ENCODE measurements at places on chromosomes 13 and 19.

DNA sequence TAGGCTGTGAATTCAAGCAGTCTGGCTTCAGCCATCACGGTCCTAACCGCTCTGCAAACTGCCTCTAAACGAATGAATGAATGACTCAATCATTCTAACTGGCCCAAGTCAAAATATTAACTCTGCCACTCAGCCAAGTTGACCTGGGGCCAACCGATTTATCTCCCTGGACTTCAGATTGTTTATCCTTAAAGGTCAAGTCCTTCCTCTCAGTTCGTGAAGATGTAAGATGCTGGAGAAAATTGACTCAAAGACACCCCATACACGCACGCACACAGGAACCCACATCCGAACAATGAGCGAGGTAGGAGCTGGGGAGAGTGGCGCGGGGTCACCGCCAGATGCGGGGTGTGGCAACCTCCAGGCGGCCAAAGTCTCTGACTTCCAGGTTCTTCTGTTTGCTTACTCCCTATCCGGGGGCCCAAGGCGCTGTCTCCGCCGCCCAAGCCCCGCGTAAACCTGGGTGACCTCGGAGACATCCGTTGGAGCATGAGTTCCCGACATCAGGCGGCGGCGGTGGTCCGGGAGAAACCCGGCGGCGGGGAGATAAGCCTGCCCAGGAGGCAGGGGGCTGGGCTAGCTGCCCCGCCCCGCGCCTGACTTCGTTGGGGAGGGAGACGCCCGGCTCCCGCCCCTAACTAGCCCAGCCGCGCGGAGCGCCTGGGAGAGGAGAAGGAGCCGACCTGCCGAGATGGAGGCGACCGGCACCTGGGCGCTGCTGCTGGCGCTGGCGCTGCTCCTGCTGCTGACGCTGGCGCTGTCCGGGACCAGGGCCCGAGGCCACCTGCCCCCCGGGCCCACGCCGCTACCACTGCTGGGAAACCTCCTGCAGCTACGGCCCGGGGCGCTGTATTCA is at the start of gene CYP2S1:
Gene CYP2S1 (plus strand): TSS at position 646 of the 856 bp plus-strand sequence. CDS start 46 bp downstream, at position 692.
- no peak for DNase-seq

DNA sequence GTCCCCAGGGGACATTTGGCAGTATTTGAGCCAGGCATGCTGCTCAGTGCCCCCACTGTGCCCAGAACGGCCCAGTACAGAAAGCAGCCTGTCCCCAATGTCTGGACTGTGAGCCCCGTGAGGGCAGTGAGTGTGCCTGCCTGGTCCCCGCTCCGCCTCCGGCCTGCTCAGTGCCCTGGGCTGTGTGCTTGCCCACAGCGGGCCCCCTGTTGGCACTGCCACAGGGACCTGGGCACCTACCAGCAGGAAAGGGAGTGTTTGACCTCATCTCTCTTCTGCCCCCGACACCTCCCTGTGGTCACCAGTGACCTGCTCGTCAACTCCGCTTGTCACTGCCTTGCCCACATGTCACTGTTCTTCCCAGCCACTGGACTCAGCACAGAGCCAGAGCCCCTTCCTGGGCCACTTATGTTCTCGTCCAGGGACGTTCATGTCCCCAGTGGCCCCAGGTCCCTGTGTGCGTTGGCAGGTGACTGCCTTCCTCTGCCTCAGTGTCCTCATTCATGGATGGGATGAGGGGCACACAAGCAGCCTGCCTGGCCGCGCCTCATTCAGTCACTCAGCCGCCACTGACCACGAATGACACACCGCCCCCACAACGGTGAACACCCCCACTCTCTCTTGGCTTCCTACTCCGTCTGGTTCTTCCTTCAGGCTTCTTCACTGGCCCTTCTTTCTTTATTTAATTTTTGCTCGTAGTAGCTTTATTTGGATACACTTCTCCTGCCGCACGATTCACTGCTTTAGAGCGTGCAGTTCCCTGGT is 2.8 kb downstream of the FZR1 start:
- no peak for DNase-seq

GRCh38 chr19:4606921-4607678 is 32.2 kb upstream of the TNFAIP8L1 start:
- no peak for DNase-seq

DNA sequence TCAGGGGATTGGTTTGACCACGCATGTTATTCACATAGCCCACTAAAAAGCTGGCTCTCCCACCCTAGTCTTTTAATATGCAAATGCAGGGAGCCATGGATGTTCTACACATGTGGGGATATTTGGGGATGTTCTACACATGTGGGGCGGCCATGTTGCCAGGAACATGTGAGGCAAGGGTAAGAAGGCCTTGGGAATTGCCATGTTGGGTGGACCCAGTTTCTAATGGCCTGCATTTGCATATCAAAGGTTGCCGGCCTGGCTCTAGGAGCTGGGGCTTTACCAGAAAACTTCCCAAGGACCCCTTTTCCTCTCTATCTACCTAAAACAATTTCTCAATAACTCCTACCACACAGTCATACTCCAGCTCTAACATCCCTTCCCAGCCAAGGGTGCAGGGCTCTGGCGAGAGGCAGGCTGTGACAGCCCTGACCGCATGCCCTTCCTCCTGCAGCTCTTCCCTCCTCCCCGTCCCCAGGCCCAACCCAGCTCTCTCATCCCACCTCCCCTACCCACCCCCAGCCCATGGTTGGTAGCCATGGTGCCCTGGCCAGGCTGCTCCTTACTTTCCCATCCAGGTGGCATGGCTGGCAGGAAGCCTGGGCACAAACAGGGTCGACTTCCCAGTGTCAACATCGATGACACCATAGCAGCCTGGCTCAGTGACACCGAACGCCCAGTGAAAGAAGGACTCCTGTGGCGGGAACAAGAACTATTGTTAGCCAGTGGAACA is 11.0 kb downstream of the PEPD start:
- DNase-seq = no peak

GRCh38 chr19:47280183-47280797 is 5.6 kb downstream of the INAFM1 start:
- DNase-seq = no peak

- peak; percentile 4 for DNase-seq
These were observed 32.2 kb downstream of the GP6 start for GRCh38 chr19:55005684-55006488.

GRCh38 chr13:38308736-38309135 is 40.9 kb upstream of the UFM1 start:
- DNase-seq = no peak

GRCh38 chr19:45211751-45212381 is 33.3 kb downstream of the BLOC1S3 start:
- no peak for DNase-seq

GRCh38 chr19:58578012-58578925 is 5.1 kb upstream of the MZF1 start:
- no peak for DNase-seq

DNA sequence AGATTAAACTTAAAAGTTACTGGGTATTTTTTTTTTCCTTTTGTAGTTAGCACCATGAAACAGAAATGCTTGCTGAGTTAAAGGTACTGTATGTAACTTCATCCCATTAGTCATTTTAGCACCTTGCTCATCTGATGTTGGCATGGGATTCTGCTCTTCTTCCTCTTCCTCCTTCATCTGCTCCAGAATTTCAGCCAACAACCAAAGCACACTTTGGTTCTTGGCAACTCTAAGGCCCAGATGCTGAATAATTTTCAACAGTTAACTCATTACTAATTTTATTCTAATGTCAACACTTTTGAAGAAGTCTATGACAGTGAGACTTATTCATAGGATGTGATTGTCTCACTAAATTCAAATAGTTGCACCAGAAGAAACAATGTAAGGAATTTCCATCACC is 359.2 kb downstream of the KCTD12 start:
- DNase-seq = no peak

DNA sequence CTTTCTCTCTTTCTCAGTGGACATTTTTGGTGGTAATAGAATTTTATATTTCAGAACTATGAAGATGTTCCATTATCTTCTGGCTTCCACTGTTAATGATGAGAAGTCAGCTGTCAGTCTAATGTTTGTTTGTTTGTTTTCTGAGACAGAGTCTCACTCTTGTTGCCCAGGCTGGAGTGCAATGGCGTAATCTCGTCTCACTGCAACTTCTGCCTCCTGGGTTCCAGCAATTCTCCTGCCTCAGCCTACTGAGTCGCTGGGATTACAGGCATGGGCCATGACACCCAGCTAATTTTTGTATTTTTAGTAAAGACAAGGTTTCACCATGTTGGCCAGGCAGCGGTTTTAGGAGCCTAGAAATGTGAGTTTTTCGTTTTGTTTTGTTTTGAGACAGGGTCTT is 4.7 kb downstream of the ZNF317 start:
- DNase-seq = no peak

DNA sequence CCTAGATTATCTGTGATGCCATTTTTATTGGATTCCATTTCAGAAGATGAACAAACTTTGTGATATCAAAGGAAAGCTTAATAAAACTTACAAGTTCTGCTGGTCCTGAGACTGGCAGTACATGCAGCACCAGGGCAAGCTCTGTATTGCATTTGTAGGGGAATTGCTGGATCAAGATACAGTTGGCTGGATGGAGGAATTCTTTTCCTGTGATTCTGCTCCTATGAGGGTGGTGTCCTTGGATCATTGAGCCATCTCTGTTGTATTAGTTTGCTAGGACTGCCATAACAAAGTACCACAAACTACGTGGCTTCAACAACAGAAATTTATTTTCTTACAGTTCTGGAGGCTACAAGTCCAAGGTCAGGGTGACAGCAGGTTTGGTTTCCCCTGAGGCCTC is 33.9 kb upstream of the CSNK1A1L start:
- no peak for DNase-seq

DNA sequence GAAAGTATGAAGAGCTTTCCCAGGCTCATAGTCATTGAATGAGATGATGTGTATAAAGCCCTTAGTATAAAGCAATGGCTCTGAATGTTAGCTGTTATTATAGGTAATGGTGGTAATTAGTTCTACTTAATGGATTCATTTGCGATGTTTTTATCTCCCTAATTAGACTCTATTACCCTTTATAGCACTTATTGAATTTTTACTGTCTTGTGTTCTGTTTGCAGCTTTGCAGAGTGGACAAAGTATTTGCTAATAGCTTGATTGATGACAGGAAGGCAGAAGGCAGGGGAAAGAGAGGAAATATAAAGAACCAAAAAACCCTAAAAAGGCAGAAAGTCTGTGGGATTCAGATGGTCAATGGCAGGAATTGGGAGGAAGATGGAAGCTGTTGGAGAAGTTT is 524.4 kb upstream of the SPRY2 start:
- DNase-seq = no peak

GRCh38 chr19:27962264-27962663 is 1250.7 kb downstream of the UQCRFS1 start:
- no peak for DNase-seq

- DNase-seq = no peak
These were observed 27.2 kb upstream of the CBY2 start for GRCh38 chr13:45674908-45675307.

DNA sequence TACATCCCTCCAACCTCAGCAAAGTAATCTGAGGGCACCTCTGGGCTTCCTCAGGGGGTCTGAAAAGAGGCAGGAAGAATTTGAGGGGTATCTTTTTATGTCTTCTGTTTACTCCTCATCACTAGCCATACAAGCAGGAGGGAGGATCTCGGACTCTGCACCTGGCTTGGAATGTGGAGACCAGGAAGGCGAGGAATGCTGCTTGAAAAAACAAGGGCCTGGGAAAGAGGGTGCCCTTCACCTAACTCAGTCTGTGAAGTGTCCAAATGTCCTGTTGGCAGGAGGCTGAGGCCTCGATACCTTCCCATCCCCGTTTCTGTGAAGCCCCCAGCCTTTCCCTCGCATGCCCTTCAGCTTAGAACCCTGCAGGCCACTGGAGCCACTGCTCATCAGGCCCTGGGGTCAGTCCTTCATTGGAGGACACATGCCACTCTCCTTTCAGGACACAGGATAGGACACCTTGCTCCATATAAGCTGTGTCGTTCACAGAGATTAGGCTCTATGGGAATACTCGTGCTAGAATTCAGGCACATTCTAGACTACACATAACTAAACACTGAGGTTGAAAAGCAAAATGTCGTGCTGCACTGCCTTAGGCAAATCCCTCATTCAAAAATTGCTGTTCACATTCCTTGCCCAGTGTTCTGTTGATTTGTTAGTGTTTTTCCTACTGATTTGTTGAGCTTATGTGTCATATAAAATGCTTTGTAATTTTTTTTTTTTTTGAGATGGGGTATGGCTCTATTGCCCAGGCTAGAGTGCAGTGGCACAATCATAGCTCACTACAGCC is 49.7 kb downstream of the ESD start:
- DNase-seq = no peak

DNA sequence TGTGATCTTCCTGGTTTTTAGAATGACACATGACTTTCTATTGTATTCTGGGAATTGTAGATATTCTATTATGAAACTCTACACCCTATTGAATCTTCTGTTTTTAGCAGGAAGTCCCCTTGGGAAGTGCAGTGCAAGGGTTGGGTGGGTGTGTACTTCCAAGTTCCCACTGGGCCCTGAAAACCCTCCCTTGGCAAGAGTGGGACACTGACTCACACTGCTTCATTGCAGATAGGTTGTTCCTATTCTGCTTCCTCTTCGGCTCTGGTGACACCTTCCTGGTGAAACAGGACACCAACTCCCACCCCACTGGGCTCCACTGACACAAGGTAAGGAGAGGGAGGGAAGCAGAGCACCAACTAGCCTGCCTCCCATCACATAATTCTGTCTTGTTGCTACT is 121.8 kb downstream of the KCTD12 start:
- no peak for DNase-seq

DNA sequence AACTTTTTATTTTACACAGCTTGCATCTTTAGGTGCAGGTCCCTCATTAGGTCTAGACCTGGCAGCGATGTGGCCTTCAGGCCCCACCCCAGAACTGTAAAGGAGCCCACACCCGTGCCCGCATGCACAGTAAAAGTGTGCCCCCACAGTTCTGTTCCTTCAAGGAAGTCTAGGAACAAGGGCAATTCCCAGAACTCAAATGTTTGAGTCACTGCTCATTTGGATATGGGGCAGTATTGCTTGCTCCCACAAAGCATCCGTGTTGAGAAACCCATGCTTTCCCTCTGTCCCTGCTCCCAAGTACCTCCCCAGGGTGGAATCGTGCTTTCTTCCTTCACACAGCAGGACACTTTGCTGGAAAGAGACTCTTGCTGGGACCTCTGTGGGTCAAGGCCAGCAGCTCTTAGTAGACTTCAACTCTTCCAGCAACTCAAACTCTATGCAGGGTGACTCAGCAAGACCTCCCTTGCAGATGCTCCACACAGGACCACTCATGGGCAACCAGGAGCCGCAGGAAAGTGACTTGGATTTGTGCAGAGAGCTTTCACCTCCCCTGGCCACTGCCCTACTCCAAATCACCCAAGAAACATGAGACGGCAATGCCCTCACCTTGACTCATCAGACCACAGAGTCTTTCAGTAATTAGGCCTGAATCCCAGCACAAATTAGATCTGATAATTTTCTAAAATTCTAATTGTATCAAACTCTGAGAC is 12.3 kb downstream of the SLC7A1 start:
- no peak for DNase-seq

Data from activated T-helper 9 cell treated with anti-CD3 and anti-CD28 coated beads, Interleukin-2, amount 50 U/mL, for 16 hours (primary cell).